ENCODE measurements at places on chromosomes 1 and 21.

DNA sequence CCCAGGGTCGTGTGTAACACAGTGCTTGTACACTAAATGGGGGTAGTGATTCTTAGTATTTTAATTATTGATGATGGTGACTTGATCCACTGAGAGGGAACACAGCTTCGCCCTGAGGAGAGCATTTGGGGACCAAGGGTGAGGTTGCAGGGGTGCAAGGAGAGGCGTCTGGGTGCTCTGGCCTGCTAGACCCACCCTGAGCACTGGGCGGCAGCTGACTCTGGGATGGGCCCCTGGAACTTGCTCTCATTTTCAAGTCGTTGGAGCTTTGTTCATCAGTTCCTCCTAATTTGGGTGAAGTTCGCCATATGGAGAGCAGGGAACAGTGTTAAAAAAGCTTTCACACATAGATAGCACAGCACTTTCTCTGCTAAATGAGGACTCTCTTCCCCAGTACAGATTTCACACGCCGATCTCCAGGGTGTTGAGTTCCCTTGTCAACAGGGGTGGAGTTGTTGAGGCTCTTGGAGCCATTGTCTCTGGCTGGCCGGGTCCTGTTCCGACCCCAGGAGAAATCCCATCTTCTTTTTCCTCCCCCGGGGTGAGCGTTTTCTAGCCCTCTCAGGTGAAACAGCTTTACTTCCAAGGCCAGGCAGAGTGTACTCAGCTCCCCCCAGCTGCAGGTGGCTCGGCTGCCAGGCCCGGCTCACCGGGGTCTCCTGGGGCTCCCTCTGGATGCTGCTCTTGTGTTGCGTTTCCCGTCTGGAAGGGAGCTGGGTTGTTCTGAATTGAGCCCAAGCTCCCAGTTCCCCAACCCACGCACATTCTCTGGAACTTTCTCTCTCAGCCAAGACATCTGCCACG, 367.4 kb downstream of the RPS6KC1 start:
- no peak for DNase-seq

GRCh38 chr1:236851871-236852270, 56.8 kb downstream of the MTR start:
- DNase-seq, result no peak

DNA sequence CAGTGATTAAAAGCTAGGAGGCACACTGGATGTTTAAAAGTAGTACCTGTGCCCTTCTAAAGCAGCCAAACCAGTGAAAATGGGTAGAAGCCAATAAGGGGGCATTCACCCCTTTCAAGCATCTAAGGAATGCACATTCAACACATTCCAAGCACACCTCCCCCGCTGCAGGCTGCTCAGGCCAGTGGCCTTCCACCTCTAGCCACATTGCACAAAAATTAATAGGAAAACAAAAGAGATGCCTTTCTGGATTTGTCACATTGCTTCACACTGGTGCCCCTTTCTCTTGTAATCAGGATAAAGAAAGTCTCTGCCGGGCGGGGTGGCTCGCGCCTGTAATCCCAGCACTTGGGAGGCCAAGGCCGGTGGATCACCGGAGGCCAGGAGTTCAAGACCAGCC, 834.0 kb downstream of the USP25 start:
- DNase-seq, result no peak

- no peak for DNase-seq
Observed at GRCh38 chr1:150622303-150622975, 7.0 kb downstream of the ENSA start.

DNA sequence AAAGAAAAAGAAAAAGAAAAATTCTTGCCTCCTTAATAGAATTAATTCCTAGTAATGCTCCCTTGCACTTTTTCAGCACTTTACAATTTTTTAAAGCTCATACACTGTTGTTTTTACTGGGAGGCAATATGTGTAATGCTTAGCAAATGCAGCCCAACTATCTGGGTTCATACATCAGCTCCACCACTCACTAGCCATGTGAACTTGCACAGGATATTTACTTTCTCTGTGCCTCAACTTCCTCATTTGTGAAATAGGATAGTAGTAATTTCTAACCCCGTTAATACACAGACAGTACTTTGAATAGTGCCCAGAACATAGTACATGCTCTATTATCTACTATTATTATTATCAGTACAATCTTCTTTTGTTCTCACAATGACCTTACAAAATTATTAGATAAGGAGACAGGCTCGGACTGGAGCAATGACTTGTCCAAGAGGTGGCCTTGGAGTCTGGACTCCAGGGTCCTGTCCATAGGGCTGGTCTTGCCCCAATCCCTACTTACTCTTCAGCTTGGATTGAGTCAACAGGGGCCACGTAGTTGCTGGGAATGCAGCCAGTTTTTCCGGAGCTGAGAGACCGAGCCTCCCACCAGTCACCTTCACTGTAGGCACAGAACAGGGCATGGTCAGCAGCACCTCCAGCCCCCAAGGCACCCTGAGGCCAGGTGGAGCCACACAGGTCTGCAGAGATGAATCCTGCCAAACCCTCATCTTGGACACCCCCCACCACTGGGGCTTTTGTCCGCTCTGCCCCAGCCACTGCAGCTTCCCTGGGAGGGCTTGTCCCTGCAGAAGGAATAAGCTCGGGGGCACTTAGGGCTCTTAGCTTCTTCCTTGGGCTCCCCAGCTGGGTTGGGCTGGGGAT, 13.7 kb downstream of the FGR start:
- no peak for DNase-seq

DNA sequence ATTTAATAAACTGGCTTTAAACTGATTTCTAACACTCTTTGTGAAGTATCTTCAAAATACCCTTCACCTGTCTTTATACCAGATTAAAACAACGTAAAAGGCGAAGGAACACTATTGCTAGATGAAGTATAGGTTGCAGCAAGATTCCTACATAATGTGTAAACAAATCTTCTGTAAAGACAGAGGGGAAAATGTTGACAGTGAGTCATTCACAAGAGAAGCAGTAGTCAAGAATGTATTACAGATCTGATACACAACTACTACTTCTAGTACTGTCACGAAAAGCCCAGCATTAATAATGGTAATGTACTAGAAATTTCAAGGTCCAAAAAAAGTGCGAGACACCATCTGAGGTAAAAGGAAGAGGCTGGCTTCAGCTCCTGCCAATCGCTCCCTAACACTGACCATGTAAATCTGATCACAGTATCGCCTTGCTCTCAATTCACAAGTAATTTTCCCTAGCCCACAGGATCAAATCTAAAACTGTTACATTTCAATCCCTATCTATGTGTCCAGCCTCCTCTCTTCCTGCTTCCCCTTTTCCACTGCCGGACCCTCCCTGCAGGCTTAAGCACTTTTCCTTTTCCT, 290.4 kb downstream of the AKT3 start:
- DNase-seq, result no peak

DNA sequence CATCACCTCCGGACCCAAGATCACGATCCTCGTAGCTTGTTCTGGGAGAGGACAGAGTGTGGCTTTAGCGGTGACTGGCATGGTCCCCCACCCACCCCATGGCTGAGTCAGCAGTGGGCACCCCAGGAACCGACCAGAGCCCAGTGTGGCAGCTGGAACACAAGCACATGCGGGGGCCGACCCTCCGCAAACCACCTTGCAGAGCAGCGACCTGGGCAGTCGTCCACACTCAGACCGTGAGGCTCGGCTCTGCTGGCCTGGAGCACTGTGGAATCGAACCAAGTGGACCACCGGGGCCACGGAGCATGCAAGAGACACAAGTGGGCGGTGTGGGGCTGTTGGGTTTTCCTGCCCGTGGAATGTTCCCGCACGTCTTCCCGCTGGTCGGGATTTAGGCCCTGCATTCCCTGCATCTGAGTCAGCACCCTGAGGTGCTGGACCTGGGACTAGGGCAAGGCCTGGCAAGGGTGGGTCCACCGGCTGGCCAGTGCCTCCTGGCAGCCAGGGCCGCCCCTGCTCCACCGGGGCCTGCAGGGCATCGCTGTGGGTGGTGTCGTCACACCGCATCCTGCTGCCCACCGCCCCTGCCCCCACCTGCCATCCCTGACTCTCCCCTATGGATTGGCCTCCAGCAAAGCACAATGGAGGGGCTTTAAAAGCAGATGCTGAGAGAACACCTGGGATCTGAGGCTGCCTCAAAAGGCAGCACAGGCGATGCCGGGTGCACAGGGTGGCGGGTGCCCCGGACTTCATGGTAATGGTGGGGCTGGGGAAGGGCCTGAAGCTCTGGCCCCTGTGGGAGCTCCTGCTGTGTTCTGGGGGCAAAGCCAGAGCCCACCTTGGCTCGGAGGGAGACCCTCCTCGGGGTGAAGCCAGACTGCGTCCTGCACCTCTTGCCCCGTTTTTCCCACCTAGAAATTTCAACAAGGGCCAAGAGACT, 18.5 kb downstream of the MORN1 start:
- peak; percentile 19 for DNase-seq

GRCh38 chr1:38589036-38589435, 270.5 kb downstream of the RRAGC start:
- DNase-seq, result no peak

DNA sequence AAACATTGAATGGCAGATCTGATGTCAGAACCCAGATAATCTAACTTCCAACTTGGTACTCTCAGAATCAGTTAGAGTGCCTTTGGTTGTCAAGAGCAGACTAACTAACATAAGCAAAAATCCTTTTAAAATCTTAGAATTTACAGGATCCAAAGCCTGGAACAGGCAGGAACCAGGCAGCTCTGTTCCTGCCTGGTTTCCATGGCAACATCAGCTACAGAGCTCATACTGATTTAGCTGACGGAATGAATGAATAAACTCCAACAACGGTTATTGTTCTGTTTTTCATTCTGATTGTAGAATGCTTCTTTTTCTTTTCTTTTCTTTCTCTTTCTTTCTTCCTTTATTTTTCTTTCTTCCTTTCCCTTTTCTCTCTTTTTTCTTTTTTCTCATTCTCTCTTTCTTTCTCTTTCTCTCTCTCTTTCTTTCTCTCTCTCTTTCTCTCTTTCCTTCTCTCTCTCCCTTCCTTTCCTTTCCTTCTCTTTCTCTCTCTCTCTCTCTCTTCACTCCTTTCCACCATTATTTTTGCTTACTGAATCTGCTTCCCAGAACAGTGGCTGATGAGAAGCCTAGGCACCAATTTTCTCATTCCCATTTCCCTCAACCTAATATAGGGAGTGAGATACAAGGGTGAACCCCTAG, 121.6 kb downstream of the RGS7 start:
- no peak for DNase-seq

DNA sequence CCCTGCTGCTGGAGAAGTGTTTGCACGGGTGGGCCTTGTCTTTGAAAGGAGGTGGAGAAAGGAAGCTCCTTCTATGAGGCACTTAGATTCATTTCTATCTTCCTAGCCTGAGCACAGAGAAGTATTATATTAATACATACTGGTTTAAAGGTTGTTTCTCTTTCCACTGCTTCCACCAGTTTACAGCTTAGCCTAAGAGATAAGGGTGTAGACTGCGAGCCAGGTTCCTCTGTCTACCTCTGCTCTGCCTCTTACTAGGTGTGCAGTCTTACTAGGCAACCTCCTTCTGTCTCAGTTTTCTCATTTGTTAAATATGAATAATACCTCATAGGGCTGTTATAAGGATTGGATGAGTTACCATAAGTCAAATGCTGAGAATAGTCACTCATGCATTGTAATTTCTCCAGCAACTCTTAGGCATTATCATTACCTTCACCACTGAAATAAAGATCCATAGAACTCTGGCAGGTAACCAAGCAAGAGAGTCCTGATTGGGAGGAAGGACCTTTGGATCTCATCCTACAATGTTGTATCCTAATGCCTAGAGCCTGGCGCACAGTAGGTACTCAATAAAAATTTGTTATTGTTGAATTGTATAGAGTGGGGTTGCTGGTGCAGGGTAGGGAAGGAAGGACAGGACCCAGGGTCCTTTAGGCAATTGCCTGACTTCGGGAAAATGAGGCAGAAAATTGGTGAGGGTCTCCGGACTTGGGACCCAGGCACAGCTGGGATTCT, 95.1 kb downstream of the TBX19 start:
- no peak for DNase-seq

DNA sequence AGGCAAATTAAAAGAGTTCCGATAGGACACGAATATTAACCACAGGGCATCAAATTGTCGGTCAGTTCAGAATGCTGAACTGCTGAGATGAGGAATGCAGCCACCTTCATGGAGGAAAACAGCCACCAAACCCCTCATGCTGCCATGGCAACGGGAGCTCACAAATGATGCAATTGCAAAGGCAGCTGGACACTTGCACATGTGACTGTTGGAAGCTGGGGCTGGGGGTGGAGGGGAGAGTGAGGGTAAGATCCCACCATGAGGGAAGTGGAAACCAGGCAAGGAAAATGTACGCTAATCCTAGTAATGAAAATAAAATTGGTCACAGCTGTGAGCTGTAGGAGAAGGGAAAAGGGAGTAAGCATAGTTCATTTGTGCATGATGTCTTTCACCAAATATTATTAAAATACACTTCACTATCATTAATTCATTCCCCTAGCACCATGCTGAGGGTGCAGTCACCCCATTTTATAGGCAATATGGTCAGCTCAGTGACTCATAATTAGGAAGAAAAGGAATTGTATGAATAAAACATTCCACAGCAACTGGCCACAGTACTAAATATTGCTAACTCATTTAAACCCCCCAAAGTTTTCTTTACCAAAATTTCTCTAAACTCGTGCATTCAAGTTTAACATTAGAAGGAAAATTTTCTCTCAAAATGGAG, 15.3 kb downstream of the BECN2 start:
- no peak for DNase-seq

DNA sequence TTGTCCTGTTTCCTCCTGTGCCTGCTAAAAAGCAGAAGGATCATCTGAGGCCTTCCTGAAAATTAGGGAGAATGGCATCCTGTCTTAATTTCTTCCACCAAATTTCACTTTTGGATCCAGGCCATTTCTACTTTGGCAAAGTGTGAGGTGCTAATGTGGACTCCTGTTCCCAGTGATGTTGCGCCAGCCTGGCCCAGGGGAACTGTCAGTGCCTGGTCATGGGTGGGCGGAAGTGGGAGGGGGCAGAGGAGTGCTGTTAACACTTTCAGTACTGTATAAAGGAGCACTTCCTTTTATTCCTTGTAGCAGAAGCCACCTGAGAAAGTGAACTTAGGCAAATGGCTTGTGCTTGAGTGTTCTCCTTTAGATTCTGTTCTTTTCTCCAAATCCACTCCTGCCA, 19.9 kb downstream of the ELAPOR1 start:
- DNase-seq, result peak; percentile 48

GRCh38 chr1:64327119-64327518, 123.7 kb downstream of the UBE2U start:
- no peak for DNase-seq

DNA sequence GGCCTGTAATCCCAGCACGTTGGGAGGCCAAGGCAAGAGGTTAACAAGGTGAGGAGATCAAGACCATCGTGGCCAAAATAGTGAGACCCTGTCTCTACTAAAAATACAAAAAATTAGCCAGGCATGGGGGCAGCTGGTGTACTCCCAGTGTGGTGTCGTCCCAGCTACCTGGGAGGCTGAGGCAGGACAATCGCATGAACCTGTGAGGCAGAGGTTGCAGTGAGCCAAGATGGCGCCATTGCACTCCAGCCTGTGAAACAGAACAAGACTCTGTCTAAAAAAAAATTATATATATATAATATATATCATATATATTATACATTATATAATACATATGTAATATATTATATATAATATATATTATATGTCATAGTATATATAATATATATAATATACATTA, 249.2 kb upstream of the TPTE start:
- DNase-seq, result no peak

- DNase-seq, result no peak
Observed at GRCh38 chr1:29901624-29902325, 665.5 kb downstream of the PTPRU start.

Data from left colon (tissue), 2 donors.